ENCODE measurements at places on chromosomes 6 and 20.
A peak's percentile ranks its signal among the peaks of the same experiment; 100 is the strongest.

- DNase-seq, result no peak
These were observed 276.6 kb upstream of the CNR1 start for GRCh38 chr6:88442737-88443136.

DNA sequence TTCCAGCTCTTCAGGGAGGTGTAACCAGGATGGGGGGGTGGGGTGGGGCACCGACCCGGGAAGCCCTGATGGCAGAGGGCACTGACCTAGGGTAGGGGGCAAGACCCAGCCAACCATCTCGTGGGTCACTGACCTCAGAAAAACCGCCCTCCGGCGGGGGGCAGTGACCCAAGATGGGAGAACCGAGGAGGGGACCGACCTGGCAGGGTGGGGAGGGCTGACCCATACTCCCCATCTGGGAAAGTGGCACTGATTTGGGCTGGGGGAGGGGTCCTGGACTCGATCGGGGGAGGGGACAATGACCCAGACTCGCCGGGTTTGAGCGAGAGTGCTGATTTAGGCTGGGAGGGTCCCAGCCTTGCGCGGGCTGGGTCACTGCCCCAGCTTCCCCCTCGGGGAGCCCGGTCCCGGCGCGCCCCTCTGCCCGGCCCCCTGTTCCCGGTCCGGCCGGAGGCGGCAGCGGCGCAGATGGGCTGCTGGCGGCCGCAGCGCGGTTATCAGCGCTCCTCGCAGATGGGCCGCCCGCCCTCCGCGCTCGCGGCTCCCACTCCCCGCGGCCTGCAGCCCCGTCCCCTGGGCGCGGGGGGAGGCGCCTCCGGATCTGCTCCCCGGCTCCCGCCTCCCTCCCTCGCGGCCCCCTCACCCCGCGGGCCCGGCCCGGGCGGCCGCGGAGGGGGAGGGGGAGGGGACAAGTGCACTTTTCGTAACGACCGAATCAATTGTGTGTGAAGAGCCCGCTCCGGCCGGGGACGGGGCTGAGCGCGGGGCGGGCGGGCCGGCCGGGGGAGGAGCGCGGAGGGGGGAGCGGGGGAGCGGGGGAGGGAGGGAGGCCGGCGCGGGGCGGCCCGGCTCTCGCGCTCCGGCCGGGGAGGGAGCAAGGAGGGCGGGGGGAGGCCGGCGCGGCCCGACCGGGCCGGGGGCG, 2.2 kb downstream of the NOL4L start:
- no peak for DNase-seq

DNA sequence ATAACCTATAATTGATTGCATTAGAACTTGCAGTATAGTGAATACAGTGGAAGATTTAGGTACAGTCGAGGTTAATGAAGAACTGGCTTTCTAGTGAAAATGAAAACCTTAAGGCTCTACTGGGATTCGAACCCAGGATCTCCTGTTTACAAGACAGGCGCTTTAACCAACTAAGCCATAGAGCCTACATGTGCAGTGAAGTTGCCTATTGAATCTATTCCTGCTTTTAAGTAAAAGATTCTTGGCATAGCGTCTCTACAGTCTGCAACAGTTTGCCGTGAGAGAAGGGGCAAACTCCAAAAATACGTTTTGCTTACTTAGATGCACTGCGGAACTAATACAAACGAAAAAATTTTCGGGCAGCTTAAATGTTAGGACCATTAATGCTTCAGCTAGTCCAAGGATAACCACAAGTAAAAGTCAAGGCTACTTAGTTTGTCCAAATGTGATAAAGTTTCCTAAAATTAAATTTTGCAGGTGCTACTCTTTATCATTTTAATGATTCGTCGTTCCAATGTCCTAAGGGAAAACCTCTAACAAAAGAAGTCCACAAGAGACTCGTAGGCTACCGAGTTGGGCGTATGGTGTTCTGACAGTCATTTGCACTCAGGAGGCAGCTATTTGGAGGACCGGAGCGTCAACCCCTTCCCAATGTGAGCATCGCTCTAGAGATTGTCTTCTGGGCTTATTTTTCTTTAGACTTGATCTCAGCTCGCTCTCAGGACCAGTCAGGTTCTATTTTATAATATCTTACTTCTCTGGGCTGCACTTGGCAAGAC, 31.3 kb upstream of the ZSCAN23 start:
- DNase-seq, result peak; percentile 70

- DNase-seq, result no peak
These were observed 2.0 kb downstream of the FOXC1 start for GRCh38 chr6:1611572-1612298.

DNA sequence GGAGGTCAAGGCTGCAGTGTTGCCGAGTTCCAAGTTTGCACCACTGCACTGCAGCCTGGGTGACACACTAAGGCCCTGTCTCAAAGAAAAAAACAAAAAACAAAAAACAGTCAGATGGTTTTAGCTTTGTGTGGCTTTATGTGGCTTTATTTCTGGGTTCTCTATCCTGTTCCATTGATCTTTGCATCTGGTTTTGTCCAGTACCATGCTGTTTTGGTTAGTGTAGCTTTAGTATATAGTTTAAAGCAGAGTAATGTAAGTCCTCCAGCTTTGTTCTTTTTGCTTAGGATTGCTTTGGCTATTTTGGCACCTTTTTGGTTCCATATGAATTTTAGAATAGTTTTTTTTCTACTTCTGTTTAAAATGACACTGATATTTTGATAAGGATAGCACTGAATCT, 225.5 kb downstream of the HDGFL1 start:
- DNase-seq, result no peak

DNA sequence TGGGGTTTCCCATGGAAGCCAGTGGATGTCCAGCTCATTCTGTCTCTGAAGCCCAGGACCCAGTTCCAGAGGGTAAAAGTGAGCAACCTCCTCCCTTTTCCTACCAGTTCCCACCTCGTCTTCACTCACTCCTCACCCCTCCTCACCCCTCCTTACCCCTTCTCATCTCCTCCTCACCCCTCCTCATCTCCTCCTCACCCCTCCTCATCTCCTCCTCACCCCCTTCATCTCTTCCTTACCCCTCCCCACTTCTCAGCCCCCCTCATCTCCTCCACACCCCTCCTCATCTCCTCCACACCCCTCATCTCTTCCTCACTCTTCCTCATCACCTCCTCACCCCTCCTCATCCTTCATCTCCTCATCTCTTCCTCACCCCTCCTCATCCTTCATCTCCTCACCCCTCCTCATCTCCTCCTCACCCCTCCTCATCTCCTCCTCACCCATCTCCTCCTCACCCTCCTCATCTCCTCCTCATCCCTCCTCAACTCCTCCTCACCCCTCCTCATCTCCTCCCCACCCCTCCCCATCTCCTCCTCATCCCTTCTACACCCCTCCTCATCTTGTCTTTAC, 246.1 kb downstream of the MYLK4 start:
- DNase-seq, result no peak

DNA sequence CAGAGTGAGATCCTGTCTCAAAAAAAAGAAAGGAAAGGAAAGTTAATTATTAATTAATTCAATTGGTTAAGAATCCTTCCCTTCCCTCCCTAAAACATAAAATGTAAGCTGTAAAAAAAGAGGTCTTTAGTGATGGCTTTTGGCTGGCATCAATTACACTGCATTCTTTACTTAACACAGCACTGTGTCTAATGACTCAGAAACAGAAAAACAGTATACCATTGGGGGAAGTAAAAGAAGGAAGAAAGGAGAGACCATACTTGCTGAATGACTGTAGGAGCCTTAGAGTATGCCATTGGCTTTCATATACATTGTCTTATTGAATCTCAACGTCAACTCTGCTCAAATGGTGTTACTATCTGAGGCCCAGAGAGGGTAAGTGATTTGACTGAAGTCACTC, 18.3 kb upstream of the CITED2 start:
- no peak for DNase-seq

- peak; percentile 95 for DNase-seq
These were observed 1.8 kb downstream of the GTPBP2 start for GRCh38 chr6:43627008-43627825.

- DNase-seq, result no peak
These were observed 1.5 kb downstream of the ZBP1 start for GRCh38 chr20:57618764-57619050.

- DNase-seq, result no peak
These were observed 58.1 kb downstream of the LRFN2 start for GRCh38 chr6:40529040-40529439.

- no peak for DNase-seq
These were observed 57.9 kb downstream of the HLA-A start for GRCh38 chr6:30000156-30000791.

DNA sequence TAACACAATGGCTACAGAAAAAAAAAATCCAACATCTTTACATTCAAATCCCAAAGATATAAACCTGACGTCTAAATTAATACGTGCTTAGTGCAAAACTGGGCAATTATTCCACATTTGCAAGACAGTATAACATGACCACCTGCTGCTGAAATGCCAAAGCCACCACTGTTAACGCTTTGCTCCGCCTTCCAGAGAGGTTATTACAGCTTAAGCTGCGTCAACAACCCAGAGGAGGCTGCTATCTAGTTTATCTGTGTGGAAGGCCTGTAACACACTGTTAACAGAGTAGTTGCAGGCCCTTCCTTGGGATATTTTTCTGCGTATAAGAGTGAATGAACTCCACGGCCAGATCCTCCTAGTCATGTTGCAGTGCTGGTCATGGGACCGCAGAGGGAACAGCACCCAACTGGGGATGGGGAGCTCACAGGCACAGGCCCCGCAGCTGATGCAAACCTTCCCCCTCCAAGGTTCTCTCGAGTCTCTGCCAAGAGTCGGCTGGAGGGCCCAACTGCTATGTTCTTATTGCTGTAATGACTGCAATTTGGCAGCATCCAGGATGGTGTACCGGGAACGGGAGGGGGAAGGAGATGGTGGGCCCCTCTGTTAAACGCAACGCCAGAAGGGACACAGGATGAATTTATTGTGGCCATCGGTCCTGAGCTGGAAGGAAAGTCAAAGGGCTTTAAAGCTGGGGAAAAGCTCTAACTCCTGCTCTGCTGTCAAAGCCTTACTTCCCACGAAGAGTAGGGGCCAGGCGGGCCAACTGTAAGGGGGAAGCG, 993 bp upstream of the NCOA7 start:
- DNase-seq, result no peak

GRCh38 chr20:31926493-31926892, 25.4 kb downstream of the PDRG1 start:
- no peak for DNase-seq

- no peak for DNase-seq
These were observed 4.2 kb upstream of the ANGPT4 start for GRCh38 chr20:920311-920710.

DNA sequence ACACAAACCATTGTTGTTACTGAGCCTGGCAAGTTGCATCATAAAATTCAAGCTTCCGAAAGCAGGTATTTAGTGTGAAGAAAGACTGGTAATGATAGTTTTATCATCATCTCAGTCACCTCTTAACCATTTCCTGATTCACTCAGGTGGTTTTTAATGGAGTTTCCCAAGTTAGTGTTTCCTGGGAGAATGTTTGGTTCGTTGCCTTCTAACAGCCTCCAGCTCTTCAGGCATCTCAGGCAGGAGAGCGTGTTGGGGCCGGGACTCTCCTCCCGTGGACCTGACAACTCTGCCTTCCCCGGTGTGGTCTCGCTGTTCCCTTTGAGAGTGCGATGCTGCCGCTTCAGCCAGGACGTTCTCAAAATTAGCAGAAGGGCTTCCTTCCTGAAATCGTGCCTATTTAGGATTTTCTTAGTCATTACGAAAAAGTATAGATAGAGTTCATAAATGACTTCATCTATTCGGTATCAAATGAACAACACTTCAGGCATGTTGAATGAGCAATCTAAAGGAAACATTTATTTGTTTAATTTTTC, 105.0 kb upstream of the QKI start:
- no peak for DNase-seq

DNA sequence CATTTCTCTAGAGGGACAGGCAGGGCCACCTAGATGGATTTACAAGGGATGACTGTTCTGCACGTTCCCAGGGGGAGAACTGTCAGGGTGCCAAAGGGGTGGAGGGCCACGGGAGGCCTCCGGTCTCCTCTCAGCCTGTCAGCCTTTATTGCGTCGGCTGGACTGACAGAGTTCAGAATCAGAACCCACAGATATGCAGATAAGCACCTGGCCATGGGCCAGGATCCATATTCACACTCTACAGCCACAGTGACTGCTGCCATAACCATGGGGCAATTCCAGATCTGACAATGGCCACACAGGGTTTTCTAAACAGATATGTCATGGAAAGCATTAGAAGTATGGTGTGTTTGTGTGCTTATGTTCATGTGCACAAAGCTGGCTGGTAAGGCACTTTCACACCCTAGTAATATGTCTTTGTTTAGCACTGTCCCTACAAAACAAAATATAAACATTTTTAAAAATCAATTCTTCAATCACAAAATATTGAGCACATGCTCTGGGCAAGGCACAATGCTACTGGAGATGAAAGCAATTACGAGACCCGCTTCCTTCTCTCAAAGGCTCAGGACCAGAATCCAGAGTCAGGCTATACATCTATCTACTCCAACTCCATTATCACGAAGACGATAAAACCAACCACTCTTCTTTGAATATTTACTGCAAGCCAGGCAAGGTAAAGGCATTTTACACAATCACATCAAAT, 29.1 kb downstream of the TRAM2 start:
- DNase-seq, result no peak

DNA sequence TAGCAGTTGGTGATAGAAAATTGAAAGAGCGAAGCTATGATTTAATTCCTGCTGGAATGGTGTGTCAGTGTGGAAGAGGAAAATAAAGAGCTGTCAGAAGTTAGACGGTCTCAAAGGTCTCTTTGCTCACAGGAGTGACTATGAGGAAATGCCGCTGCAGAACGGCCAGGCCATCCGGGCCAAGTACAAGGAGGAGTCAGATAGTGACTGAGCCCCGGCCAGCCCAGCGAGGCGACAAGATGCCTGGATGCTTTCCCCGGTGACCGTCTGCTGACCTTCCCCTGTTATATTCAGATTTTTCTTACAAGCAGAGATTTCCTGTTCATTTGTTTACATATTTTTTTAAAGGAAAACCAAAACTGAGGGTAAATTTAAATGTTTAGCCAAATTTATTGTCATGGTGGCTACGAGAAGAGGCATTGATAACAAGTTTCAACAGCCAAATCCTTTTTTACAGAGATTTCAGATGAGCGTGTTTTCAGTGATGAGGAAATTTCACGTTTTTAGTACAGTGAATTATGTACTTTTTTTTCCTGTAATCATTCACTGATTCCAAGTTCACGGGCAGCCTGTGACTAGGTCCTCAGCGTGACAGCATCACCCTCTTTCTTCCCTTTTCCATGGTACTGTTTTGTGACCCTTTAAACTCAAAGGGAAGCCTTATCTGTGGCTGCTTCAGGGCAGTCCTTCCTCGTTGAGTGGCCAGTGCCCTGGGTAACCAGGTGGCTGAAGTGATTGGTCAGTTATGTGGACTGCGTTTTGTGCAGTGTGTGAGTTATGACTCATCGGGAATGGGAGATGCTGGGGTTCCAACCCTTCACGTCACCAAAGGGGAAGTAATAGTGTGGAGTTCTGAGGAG, 12.6 kb downstream of the DYNLT1 start:
- DNase-seq, result no peak

Data from AG09319 (cell line).